ENCODE measurements at places on chromosomes 16 and 17. TPM values are rescaled to one million over a fixed set of nuclear protein-coding genes. Genes with fewer than 3 reads are reported as not detected.

GRCh38 chr16:22624800-22625533, 114.3 kb downstream of the NPIPB5 start:
- DNase-seq: no peak
- H3K4me1 ChIP-seq: no peaks in the 10 kb centered on the region
- no peaks in the 10 kb centered on the region for H3K36me3 ChIP-seq
- H3K27ac ChIP-seq: no peak overlapping the region
- H3K4me3 ChIP-seq: no peak overlapping the region
- H3K27me3 ChIP-seq: no peaks in the 10 kb centered on the region

Gene BEAN1
- polyA plus RNA-seq: 0.20 TPM

Gene NXPH3
- polyA plus RNA-seq: 0.88 TPM

Gene MYCBPAP
- polyA plus RNA-seq: 0.27 TPM

Gene KRTAP4-5
- polyA plus RNA-seq: not detected
